ENCODE measurements at places on chromosomes 12 and 14.

DNA sequence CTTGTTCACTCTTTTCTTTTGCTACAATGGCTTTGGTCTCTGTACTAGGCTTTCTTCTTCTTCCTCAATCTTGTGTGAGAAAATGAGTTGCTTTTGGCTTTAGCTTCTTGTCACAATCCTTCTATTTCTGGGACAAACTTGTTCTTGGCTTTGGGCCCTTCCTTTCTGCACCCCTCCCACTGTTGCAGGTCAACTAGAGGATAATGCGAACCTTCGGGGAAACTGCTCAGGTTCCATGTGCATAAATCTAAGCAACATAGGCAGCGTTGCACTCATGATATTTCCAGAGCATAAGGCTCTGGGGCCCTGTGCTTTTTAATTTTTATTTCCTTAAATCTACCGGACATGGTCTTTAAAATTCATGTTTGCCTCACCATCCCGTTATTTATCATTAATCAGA, 89.8 kb upstream of the LRIG3 start:
- no peak for DNase-seq

DNA sequence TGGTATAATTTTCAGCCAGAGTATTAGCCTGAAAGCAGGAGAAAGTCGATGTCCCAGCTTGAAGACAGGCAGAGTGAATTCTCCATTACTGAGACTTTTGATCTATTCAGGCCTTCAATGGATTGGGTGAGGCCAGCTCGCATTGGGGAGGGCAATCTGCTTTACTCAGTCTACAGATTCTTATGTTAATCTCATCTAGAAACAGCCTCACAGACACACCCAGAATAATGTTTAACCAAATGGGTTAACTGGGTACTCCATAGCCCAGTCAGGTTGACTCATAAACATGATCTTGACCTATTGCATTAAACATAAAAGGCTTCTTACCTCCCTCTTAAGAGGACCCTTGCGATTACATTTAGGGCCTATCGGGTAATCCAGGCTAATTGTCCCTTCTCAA, 118.0 kb downstream of the KTN1 start:
- no peak for DNase-seq

GRCh38 chr12:123896767-123897166, 75.9 kb downstream of the CCDC92 start:
- DNase-seq, result no peak

GRCh38 chr14:52609445-52610044, 56.9 kb downstream of the GPR137C start:
- no peak for DNase-seq

GRCh38 chr12:57518176-57518919, 2.0 kb downstream of the DDIT3 start:
- DNase-seq, result peak; percentile 37

DNA sequence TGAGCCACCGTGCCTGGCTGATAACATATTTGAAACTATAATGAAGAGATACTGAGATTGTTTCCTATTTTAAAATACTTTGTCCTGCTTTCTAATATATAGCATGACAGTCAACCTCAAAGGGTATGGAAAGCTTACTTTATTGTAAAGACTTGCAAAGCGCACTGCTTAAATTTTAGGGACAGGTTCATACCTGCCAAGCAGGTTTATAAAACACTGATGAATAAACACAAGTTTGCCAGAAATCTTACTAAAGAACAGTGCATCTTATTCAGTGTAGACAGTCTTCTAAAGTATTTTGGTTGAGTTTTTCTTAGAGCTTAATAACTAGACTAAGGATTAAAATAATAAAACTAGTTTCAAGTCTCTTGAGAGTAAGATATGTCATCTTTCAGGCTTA, 4.8 kb downstream of the C12orf71 start:
- DNase-seq, result no peak

GRCh38 chr14:104343690-104344640, 205.6 kb downstream of the KIF26A start:
- DNase-seq, result no peak

DNA sequence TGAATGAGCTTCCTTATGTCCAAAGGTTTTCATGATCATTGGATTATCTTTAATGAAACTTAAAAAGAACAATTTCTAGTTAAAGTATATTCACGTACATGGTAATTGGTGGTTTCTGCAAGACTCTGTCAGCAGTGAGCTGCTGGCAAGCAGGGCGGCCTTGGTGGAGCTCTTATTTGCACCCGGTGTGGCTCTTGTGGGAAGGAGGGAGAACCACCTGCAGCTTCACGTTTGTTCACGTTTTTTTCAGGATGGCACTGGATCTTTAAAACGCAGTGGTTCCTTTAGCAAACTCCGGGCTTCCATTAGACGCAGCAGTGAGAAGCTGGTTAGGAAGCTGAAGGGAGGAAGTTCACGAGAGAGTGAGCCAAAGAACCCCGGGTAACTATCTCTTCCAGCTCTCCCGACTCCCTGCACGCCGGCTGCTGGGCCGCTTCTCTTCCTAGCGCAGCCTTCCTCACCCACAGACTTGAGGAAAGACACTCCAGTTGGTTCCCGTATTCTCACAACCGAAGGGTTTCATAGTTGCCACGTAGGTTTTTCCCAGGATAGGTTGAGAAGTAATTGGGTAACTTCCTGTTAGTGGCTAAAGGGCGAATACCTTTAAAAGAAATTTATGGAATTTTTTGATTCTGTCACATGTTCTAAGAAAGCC, 28.3 kb downstream of the XRCC3 start:
- DNase-seq, result no peak

All from cerebellum (tissue), 4 donors.